ENCODE measurements at places on chromosomes 6 and 20.

DNA sequence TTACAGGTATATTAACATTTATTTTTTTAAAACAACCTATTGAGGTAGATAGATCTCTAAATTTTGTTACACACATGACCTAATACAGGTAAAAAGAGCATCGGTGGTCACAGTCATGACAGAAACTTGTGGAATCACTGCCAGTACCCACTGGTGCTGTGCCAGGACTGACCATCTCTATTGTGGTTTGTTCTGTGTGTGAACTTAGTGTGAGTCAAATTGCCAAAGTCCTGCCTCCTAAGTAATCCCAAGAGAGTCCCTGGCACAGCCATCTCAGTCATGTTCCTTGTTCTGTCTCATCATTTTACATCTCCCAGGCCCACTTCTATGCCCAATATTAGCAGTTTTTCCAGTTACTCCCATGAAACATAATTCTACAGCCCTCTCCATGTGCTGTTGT lies 21.4 kb downstream of the GSTA2 start:
- no peak for DNase-seq

DNA sequence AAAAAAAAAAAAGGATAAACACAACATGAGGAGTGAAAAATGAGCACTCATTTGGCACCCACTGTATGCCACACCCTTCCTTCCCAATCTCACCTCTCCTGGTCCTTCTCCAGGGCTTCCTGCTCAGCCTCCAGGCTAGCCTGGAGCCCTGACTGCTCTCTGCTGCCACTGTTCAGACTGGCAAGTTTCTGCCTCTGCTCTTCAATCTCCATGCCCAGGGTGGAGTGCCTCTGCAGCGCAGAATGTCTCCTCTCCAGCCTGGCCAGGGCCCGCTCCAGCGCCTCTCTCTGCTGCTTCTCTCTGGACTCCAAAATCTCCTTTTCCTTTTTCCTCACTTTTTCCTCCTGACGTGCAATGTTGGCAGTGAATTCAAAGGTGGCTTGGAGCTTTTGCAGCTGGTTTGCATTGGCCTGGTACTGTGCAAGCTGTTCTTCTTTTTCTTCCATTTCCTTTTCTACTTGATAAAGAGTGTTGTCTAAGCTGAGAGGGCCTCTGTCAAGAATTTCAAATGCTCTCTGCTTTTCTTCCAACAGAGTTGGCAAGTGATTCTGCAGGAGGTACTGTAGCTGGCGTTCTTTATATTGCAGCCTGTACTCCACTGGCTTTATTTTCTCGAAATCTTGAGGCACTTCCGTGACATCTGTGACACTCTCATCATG lies 194.4 kb downstream of the KIF16B start:
- no peak for DNase-seq

- DNase-seq, result peak; percentile 60
Observed at GRCh38 chr20:19992996-19993908, 23.9 kb upstream of the NAA20 start.

DNA sequence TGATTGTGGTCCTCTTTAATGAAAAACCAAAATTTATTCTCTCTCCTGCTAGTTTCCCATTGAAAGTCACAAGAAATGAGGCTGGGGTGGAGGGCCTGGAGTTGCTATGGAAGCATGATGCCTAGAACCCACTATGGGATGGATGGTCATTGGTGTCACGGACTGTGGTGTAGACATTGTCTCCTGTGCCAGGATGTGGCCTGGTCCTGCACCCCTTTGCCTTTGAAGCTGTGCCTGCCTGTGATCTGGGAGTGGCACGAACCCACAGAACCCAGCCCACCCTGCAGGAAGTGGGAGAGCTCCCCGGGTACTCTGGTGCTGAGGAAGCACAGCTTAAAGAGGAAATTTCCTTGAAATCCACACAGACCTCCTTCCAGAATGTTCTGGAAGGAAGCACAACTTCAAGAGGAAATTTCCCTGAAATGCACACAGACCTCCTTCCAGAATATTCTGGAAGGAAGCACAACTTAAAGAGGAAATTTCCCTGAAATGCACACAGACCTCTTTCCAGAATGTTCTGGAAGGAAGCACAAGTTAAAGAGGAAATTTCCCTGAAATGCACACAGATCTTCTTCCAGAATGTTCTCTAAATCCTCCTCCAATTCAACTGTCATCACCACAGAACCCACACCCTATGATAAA lies 105.6 kb downstream of the CDH26 start:
- no peak for DNase-seq

DNA sequence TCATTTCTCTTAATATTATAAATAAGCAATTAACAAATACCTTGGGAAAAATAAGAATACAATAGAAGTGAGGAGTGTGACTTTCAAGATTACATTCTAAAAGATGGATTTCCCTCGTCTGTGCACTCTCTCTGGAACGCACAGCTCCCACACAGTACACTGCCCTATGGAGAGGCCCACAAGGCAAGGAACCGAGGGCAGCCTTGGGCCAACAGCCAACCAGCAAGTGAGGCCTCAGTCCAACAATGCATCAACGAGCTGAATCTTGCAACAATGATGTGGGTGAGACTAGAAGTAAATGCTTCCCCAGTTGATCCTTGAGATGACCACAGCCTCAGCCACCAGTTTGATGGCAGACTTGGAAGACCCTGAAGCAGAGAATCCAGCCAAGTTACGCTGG lies 34.5 kb upstream of the AVP start:
- no peak for DNase-seq

DNA sequence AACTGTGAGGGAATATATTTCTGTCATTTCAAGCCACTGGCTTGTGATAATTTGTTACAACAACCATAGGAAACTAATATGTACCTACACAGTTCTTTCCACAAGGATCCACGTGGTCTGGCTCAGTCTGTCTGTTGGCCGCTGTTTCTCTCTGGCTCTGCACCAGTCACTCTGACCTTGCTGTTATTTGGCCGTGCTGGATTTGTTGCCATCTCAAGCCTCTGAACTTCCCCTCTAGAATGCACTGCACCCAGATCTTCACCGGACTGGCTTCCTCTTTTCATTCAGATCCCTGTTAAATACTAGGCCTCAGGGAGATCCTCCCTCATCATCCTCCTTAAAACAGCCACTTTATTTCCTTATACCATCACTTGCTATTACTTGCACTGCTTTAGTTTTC lies 446.8 kb downstream of the TFAP2B start:
- DNase-seq, result peak; percentile 50

DNA sequence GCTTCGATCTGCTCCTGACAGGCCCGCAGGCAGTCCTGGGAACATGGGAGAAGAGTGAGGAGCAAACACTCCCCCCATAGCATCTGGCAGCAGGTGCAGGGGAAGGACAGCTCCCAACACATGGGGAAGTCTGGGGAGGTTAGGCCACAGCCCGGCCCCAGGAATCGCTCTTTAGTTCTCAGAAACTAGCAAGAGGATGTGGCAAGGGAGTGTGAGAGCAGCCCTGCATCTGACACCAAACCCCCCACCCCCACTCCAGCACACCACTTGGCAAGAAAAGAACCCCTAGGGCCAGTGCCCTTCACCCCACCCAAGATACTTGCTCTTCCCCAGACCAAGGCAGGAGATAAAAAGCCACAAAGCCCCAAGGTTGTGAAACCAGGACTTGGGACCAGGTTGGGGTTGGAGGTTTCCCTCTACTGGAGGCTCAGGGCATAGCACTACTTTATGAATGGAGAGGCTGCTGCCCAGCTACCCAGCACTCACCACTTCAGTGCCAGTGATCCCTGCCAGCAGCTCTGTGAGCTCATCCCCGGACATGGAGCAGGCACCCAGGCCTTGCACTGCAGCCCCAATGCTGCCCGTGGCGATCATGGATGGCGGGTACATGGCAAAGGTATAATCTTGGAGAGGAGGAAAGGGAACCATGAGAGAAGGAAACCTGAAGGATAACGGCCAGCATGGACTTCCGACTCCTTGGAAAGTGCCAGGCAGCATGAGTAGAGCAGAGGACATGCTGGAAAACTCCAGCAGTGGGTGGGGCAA lies 5.4 kb downstream of the CCND3 start:
- DNase-seq, result peak; percentile 91

- DNase-seq, result no peak
Observed at GRCh38 chr6:51928320-51928719, 159.1 kb downstream of the PKHD1 start.

GRCh38 chr6:144921206-144921975 lies 636.3 kb downstream of the UTRN start:
- no peak for DNase-seq

DNA sequence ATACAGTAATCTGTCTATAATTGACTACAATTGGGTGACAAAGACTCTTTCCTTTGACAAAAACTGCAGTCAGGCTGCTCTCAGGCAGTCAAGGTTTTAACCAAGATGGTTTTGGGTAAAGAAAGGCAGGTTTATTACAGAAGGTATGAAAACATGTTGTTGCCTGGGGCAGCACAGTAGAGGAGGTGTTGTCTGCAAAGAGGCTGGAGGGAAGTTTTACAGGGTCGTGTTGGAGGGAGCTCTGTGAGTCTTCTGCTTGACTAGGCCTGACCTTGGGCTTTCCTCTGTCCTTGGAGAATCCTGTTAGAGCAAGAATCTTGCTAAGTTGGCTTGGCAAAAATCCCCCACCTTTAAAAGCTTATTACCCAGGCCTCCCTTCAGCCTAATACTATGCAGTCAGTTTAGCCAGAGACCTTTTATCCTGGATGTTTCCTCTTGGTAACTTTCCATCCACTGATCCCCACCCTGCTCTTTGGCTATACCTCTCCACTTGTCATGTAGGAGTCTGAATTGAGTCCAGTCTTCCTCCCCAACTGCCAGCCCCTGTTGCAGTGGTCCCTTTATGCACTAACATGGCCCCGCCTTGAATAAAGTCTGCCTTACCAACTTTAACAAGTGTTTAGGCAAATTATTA lies 143.0 kb upstream of the SLC22A16 start:
- no peak for DNase-seq

DNA sequence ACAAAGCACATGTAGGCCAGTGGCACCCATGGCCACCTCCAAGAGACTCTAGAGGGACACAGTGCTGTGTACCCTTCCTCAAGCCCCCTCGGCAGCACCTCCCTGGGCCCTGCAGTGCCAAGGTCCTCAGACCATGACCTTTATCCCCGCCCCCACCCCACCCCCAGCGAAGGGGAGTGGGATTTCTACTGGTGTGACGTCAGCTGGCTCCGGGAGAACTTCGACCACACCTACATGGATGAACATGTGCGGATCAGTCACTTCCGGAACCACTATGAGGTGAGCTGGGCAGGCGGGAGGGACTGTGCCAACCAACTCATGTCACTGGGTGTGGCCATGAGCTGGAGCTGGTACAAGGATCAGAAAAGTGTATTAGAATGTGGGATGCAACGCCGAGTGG lies 38.0 kb downstream of the TTLL9 start:
- no peak for DNase-seq

GRCh38 chr6:140845701-140846100 lies 1287.0 kb upstream of the GJE1 start:
- no peak for DNase-seq

- DNase-seq, result no peak
Observed at GRCh38 chr6:131068165-131068564, 5.1 kb upstream of the EPB41L2 start.

DNA sequence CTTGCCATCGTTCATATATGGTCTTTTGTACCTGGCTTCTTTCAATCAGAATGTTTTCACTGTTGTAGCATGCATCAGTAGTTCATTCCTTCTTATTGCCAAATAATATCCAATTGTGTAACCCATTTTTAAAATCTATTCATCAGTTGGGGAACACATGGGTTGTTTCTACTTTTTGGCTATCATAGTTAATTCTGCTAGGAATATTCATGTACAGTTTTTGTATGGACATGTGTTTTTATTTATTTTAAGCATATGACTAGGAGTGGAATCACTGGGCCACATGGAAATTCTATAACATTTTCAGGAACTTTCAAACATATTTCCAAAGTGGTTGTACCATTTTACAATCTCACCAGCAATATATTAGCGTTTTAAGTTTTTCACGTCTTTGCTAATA lies 187.4 kb upstream of the PRND start:
- no peak for DNase-seq

DNA sequence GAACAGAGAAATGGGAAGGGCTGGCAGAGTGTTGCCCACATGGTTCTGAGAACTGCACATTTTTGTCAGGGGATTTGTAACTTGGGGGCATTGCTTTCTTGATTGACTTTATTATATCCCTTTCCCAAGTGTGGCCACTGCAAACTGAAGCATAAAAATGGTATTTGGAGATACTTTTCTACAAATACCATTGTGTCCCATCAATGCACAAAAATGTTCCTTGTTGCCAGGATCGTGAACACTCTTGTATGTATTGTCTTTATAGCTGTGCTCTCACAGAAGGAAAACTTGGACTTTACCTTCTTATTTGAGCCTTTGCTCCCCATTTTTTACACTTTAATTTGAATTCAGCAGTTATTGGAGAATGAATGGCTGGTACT lies 57.1 kb upstream of the C20orf144 start:
- DNase-seq, result peak; percentile 31

GRCh38 chr20:2254333-2254732 lies 41.5 kb upstream of the TGM3 start:
- no peak for DNase-seq

- peak; percentile 68 for DNase-seq
Observed at GRCh38 chr6:33771146-33772081, 17.5 kb downstream of the LEMD2 start.

- DNase-seq, result no peak
Observed at GRCh38 chr20:1509237-1509636, 18.0 kb upstream of the SIRPB2 start.

DNA sequence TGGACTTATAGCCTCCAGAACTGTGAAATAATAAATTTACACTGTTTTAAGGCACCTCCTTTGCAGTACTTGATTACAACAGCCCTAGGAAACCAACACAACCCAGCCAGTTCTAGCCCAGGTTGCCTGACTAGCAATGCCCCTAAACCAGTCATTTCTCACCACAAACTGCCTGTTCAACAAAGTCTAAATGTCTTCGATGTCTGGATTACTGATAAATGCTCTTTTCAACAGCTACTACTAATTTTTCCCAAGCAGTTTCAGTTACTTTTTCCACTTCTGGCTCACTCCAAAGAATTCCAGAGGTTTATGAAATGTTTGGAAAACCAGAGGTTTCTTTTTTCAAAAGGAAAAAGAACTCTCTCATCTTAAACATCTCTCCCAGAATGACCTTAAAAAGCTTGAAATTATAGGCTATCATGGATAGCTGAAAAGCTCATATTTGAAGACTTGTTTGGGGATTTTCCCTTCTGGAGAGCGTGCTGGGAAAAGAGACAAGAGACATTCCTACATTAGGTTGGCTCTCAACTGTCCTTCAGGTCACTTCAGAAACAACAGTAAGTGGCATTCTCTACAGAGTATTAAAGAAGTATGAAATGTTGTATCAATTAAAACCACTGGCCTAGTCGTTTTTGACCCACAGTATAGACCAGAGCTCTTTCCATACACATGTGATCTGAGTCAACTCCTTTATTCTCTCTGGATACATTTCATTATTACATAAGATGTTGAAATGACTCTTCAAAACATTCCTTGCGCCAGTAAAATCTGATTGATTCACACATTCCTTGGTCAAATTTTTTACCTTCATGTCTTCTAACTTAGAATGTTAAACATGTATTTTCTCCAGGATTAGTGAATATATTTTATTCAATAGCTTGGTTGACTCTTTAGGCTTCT lies 265.9 kb downstream of the COL12A1 start:
- no peak for DNase-seq
